Adrenal gland (tissue), 19 donors: ENCODE measurements at places on chromosomes 2 and 18. TPM values are rescaled to one million over a fixed set of nuclear protein-coding genes. Genes with fewer than 3 reads are reported as not detected.

- no peak for DNase-seq
Observed at GRCh38 chr18:13672657-13673056, 53.7 kb downstream of the FAM210A start.

- DNase-seq, result no peak
Observed at GRCh38 chr2:3290655-3291054, 87.0 kb downstream of the EIPR1 start.

The ELOA2 gene
- total RNA-seq, result not detected

GRCh38 chr18:1014509-1014908 lies 109.8 kb downstream of the ADCYAP1 start:
- no peak for DNase-seq

The C2orf72 gene
- 0.64 TPM for total RNA-seq

The SANBR gene
- total RNA-seq, result 3.3 TPM

DNA sequence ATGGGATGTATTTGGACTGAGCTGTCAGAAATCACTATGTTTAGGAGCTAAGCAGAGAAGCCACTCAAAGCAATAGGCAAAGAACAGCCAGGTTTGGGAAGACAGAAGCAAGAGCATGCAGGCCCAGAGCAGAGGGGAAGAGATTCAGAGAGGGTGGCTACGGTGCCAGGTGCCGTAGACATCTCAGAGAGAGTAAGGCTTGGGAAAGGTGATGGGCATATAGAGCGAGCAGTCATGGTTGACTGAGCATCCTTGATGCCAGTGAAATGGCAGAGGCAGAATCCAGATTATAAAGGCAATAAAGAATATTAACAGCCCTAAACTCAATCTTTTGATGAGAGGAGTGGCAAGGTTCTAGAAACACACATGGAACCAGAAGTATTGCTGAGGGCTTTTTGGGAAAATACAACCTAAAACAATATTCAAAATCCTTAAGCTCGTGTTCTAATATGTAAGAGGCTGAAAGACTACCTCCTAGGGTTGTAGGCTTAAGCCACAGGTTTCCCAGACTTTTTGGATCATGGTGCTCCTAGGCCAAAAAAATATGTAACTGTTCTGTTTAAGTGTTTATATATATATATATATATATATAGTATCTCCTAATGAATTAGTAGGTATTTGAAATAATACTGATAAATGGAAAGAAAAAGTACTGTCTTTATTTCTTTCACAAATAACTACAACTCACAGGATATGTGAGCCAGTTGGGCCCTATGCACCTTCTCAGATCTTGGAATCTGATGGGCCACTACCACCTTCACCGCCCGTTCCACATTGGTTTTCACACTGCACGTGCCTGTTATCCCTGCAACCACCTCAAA lies 113.3 kb downstream of the MYCN start:
- DNase-seq, result no peak

DNA sequence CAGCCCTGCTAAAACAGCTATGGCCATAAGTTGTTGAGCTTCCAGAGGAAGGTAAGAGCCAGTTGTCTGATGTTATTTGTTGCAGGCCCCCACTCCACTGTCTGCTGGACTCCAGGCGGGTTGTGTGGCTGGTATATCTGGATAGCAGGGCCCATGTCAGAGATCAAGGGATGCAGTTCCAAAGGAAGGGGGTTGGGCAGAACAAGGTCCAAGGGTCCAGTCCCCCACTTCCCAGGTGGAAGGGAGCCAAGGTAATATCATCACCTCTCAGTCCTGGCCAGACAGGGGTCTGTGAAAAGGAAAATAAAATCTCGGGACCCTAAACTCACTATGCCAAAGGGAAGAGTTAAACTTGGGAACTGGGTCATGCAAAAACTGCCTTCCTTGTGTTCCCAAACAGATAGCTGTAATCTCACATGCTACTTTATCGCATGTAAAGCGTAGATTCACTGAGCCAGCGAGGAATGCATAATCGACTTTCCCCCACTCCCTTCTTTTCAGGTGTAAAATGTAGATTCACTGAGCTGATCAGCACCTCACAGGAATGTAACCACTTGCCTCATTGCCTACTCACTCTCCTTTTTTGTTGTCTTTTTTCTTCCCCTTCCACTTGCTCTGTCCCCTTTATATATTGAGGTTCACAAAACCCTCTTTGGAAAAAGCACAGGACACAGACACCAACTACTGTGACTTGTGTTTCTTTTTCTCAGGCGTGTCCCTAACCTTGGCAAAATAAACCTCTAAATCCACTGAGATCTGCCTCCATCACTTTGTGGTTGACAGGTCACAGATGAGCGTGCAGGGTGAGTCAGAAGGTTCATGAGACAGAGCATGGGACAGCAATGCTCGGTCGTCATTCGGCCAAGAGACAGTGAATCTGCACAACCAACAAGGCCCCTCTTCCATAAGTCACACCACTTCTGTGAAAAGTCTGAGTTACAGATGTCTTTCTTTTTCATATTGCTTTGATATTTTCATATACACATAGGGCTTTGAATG lies 255.3 kb upstream of the SIX2 start:
- DNase-seq, result peak; percentile 11

- DNase-seq, result peak; percentile 6
Observed at GRCh38 chr2:240921995-240922244, 15.8 kb downstream of the CROCC2 start.

The ASTL gene
- not detected for total RNA-seq

- no peak for DNase-seq
Observed at GRCh38 chr18:293536-293935, 25.7 kb upstream of the THOC1 start.

- DNase-seq, result no peak
Observed at GRCh38 chr2:180872255-180872654, 108.2 kb upstream of the UBE2E3 start.

GRCh38 chr2:40033781-40034180 lies 254.7 kb upstream of the THUMPD2 start:
- no peak for DNase-seq

DNA sequence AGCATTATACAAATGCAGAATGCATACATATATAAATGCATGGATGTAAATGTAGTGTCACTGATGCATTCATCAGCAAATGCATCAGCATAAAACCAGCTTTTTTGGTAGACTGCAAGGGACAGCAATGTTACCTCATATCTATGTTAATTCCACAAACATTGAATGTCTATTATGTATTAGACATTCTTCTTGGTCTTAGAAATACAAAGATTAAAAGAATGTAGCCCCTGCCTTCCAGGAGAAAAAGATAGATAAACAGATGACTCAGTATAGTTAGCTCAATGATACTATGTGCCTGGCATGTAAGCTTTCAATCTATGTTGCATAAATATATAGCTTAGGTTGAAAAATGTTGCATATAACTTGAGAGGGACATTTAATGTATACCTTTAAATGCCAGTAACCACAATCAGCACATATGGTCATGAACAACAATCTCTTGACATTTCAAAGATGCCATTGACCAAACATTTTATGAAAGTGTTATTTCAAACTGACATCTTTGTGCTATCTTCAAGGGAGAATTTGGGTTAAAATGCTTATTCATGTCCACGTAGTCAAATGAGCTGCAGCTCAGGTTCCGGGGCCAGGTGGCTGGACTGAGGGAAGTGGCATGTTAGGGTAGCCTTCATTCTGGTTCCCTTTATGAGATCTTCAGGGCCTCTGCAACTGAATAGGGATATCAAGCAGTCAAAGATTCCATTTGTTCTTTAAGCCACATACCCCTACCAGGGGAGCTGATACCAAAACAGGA lies 45.2 kb upstream of the GCG start:
- no peak for DNase-seq

DNA sequence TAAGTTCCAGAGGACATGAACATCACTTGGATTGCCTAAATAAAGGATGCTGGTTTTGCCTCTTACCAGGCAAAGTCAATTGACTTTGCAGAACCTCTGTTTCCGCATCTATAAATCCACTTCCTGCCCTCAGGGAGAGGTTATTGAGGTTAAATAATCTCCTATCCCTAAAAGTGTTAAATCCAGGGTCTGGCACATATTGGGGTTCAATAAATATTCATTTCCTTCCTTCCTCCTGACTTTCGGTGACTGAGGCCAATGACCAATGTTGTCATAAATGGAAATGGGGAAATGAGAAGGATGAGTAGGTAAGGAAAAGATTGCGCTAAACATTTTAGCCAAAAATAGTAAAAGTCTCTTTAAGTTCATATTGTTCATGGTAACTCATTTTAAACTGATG lies 16.0 kb downstream of the BCL2 start:
- DNase-seq, result no peak

The TRIM43 gene
- not detected for total RNA-seq

GRCh38 chr2:125386074-125386473 lies 1269.9 kb upstream of the GYPC start:
- no peak for DNase-seq

- DNase-seq, result no peak
Observed at GRCh38 chr2:102368461-102369109, 13.0 kb downstream of the IL18R1 start.

GRCh38 chr18:69097349-69097748 lies 299.5 kb downstream of the CCDC102B start:
- DNase-seq, result no peak

GRCh38 chr2:64750001-64750816 lies 96.5 kb upstream of the SERTAD2 start:
- DNase-seq, result peak; percentile 70

- DNase-seq, result no peak
Observed at GRCh38 chr2:112706170-112706664, 14.6 kb upstream of the NT5DC4 start.

GRCh38 chr18:8257851-8258434 lies 351.3 kb upstream of the RAB12 start:
- no peak for DNase-seq
